ENCODE measurements at places on chromosomes 7 and 10. TPM values are rescaled to one million over a fixed set of nuclear protein-coding genes. Genes with fewer than 3 reads are reported as not detected.
A peak's percentile ranks its signal among the peaks of the same experiment; 100 is the strongest.

Gene PGAM2
- total RNA-seq: 0.42 TPM

Gene CABCOCO1
- not detected for total RNA-seq

Gene ZNF783
- total RNA-seq: 27.4 TPM

Gene FBXL15
- total RNA-seq: 14.0 TPM

Gene PCGF6
- total RNA-seq: 19.7 TPM

Gene EMX2
- total RNA-seq: not detected

Gene PAPOLB
- not detected for total RNA-seq

Gene STK31
- 0.17 TPM for total RNA-seq

Gene LBX1
- total RNA-seq: not detected

Gene SHH
- not detected for total RNA-seq

Gene TSPAN12
- not detected for total RNA-seq

Gene GNG11
- total RNA-seq: not detected

GRCh38 chr10:120420421-120420820, 36.6 kb upstream of the PLPP4 start:
- no peak for DNase-seq
- H3K4me1 ChIP-seq: no peaks in the 10 kb centered on the region
- H3K4me3 ChIP-seq: no peak overlapping the region

- H3K4me1 ChIP-seq: peaks cover 66% of the 10 kb centered on the region
- peak overlapping the region; percentile 37 for H3K4me3 ChIP-seq
- DNase-seq: peak; percentile 82
Observed at GRCh38 chr10:17425584-17426262, 28.7 kb downstream of the ST8SIA6 start.

GRCh38 chr7:142053988-142054387, 57.5 kb upstream of the MGAM2 start:
- DNase-seq: peak; percentile 34
- H3K27ac ChIP-seq: no peak overlapping the region
- H3K4me1 ChIP-seq: no peaks in the 10 kb centered on the region
- no peak overlapping the region for H3K4me3 ChIP-seq
- H3K36me3 ChIP-seq: no peaks in the 10 kb centered on the region

- peaks cover 2% of the 10 kb centered on the region for H3K27me3 ChIP-seq
- no peak for DNase-seq
- no peaks in the 10 kb centered on the region for H3K4me1 ChIP-seq
- H3K4me3 ChIP-seq: no peak overlapping the region
Observed at GRCh38 chr10:61363006-61363405, 90.2 kb downstream of the TMEM26 start.

DNA sequence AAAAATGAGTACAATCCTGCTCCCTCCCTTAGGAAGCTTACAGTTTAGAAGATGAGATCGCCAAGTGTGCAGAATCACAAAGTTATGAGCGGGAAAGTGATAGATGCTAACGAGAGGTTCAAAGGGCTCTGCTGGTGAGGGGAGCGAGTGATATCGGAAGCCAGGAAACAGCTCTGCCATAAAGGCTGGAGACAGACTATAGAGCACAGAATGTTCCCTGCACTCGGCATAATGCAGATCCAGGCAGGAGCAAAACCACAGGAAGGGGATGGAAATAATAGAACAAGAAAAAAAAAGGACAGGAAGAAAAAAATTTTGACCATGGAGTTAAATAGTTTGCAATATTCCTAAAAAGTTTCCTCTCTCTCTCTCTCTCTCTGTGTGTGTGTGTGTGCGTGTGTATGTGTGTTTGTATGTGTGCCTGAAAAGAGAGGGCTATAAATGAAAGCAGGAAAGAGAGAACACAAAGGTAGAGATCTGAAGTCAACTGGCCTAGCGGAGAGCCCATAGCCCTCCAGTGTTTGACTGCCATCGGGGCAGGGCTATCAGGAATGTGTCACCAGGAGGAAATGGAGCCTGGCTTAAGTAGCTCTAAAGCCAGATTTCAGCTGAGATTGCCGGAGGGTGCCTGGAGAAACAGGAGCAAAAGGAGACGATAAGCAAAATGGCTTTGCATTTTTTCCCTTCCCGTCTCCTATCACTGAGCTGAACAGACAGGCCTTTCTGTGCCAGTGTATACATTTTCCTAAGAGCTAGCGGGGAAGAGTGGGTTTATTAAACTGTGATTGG, 175.8 kb upstream of the LYZL1 start:
- H3K4me3 ChIP-seq: no peak overlapping the region
- no peak overlapping the region for H3K27ac ChIP-seq
- H3K4me1 ChIP-seq: no peaks in the 10 kb centered on the region
- H3K27me3 ChIP-seq: no peaks in the 10 kb centered on the region
- no peaks in the 10 kb centered on the region for H3K36me3 ChIP-seq
- no peak for DNase-seq

- H3K27me3 ChIP-seq: peaks cover 10% of the 10 kb centered on the region
- no peak for DNase-seq
- peaks cover 2% of the 10 kb centered on the region for H3K4me1 ChIP-seq
- H3K4me3 ChIP-seq: no peak overlapping the region
Observed at GRCh38 chr7:140519007-140519399, 39.7 kb upstream of the MKRN1 start.

DNA sequence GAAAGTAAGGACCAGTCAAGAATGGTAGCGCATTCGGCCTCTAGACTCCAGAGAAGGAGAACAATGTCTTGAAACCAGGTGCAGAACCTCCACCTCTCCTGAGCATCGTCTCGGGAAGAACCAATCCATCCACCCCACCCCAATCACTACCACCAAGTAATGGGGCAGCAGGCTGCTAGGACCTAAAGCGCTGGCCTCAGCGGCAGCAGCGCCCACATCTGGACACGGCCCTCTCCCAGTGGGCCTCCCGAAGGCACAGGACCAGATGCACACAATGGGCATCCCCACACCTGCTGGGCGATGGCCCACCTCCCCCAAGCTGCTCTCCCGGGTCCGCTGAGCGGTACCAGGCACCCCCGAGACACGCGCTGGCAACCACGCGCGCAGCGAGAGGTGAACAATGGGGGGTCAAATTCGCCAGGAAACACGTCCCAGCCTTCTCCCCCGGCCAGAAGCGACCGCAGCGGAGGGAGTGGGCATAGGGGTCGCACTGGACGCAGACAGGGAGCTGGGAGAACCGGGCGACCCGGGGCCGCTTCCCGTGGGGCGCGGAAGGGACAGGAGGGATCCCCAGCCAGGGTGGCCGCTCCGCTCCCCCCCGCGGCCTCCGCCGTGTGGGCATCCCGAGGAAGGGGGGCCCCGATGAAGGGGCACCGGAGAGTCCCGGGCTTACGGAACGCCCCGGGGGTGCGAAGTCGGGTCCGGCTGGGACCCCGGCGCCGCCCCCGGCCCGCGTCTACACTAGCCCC, 506 bp downstream of the CTTNBP2 start:
- no peak overlapping the region for H3K27ac ChIP-seq
- peak overlapping the region; percentile 21 for H3K4me3 ChIP-seq
- H3K27me3 ChIP-seq: peaks cover 54% of the 10 kb centered on the region
- peaks cover 6% of the 10 kb centered on the region for H3K4me1 ChIP-seq

DNA sequence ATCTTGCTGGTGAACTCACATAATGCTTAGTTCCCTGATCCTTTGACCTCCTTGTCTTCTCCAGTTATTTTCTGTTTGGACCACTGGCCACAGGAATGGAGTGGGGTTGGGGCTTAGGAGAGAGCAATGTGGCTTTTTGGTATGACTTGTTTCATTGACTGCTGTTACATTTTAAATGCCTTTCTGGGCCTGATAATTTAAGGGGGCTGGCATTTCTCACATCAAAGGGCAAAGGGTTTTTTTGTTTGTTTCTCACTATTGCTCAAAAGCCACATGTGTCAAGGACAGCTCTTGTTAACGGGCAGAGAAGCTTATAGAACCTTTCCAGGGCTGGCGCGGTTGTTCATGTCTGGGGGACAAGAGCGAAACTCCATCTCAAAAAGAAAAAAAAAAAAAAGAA, 161.2 kb upstream of the TNRC18 start:
- no peak overlapping the region for H3K4me3 ChIP-seq
- H3K4me1 ChIP-seq: peaks cover 7% of the 10 kb centered on the region
- no peaks in the 10 kb centered on the region for H3K36me3 ChIP-seq
- no peak overlapping the region for H3K27ac ChIP-seq

DNA sequence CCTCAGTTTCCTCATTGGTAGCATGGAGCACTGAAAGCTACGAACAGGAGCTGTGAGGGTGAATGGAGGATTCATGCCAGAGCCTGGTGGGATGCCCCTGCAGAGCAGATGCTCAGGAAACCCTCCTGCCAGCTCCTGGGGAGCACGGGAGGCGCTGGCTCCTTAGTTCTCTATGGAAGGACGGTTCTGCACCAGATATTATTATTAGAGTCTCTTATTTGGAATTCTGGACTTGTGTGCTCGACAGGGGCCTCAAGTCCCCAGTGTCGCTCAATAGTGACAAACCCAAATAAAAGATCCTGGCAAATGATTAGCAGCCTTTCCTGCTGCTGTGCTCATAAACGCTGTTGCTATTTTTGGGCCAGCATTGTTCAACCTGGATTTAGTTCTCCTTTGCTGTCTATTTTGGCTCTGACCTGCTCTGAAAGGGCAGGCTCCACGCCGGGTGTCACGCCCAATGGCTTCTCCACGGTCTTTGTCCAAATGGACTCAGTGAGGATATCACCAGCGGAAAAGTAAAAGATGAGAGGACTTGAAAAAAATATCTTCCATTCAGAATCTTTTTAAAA, 23.0 kb upstream of the KLF6 start:
- peaks cover 78% of the 10 kb centered on the region for H3K4me1 ChIP-seq
- no peaks in the 10 kb centered on the region for H3K36me3 ChIP-seq
- no peak overlapping the region for H3K27ac ChIP-seq
- no peaks in the 10 kb centered on the region for H3K27me3 ChIP-seq

GRCh38 chr10:4241724-4242345, 456.8 kb upstream of the KLF6 start:
- peaks cover 38% of the 10 kb centered on the region for H3K4me1 ChIP-seq
- H3K4me3 ChIP-seq: no peak overlapping the region
- DNase-seq: no peak
- no peaks in the 10 kb centered on the region for H3K36me3 ChIP-seq
- no peak overlapping the region for H3K27ac ChIP-seq

GRCh38 chr10:52030975-52031374, 283.1 kb upstream of the DKK1 start:
- no peaks in the 10 kb centered on the region for H3K4me1 ChIP-seq
- no peak overlapping the region for H3K4me3 ChIP-seq
- no peaks in the 10 kb centered on the region for H3K27me3 ChIP-seq
- no peaks in the 10 kb centered on the region for H3K36me3 ChIP-seq
- no peak overlapping the region for H3K27ac ChIP-seq
- DNase-seq: no peak

GRCh38 chr10:78313636-78314035, 280.0 kb downstream of the RPS24 start:
- DNase-seq: no peak
- no peaks in the 10 kb centered on the region for H3K36me3 ChIP-seq
- H3K4me1 ChIP-seq: no peaks in the 10 kb centered on the region
- no peak overlapping the region for H3K4me3 ChIP-seq
- H3K27me3 ChIP-seq: peaks cover 10% of the 10 kb centered on the region

GRCh38 chr7:139889186-139889871, 60.3 kb downstream of the TBXAS1 start:
- H3K27me3 ChIP-seq: no peaks in the 10 kb centered on the region
- DNase-seq: no peak
- no peak overlapping the region for H3K4me3 ChIP-seq
- H3K36me3 ChIP-seq: no peaks in the 10 kb centered on the region

DNA sequence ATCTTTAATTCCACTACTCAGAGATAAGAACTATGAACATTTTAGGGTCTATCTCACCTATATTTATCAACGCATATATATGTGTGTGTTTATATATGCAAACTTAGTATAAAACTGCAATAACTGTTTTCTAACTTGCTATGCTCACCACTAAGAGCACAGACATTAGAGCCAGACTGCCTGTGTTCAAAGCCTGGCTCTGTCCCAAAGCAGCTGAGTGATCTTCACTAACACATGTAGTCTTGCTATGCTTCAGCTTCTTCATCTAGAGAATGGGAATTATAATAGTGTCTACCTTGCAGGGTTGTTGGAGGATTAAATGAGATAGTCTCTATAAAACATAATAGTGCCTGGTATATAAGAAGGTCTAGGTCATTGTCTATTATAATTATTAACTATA, 165.5 kb downstream of the MAGI2 start:
- no peak for DNase-seq
- no peaks in the 10 kb centered on the region for H3K4me1 ChIP-seq
- no peaks in the 10 kb centered on the region for H3K27me3 ChIP-seq
- H3K36me3 ChIP-seq: no peaks in the 10 kb centered on the region
- H3K4me3 ChIP-seq: no peak overlapping the region
- no peak overlapping the region for H3K27ac ChIP-seq

GRCh38 chr10:126972635-126973414, 67.6 kb downstream of the DOCK1 start:
- H3K4me3 ChIP-seq: no peak overlapping the region
- no peaks in the 10 kb centered on the region for H3K4me1 ChIP-seq
- H3K27me3 ChIP-seq: no peaks in the 10 kb centered on the region
- no peak overlapping the region for H3K27ac ChIP-seq

GRCh38 chr7:20102982-20103381, 114.2 kb downstream of the MACC1 start:
- no peak overlapping the region for H3K4me3 ChIP-seq
- H3K27ac ChIP-seq: no peak overlapping the region
- H3K4me1 ChIP-seq: no peaks in the 10 kb centered on the region
- no peaks in the 10 kb centered on the region for H3K36me3 ChIP-seq

GRCh38 chr7:156402255-156402654, 238.3 kb upstream of the RNF32 start:
- H3K4me3 ChIP-seq: no peak overlapping the region
- H3K4me1 ChIP-seq: no peaks in the 10 kb centered on the region
- no peaks in the 10 kb centered on the region for H3K36me3 ChIP-seq
- no peak overlapping the region for H3K27ac ChIP-seq

DNA sequence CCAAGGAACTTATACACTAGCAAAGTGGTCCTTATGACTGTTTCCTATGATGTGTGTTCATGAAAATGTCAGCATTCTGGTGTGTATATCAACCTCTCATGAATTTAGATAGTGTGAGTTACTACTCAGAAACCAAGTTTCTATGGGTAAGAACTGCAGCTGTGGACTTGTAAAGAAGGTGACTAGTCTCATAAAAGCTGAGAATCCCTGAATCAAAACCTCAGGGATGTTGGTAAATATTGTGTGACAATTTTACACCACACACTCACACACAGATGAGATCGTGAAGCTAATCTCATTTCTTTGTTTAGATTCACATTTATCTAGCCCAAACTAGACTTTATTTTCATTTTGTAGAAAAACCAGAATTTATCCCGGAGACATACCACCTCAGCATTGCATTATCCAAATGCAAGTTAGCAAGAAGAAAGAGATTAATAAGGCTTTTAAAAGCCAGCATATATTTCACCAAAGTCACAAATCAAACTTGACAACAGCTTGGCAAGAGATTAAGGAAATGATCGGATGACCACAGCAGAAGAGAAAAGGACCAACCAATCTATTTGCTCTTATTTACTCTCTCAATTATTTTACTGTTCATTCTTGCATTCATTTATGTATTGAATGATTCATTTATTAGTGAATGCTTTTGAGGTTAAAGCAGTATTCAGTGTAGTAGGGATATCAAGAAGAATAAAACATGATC, 92.9 kb downstream of the PLXDC2 start:
- no peak overlapping the region for H3K4me3 ChIP-seq
- no peaks in the 10 kb centered on the region for H3K36me3 ChIP-seq
- H3K4me1 ChIP-seq: no peaks in the 10 kb centered on the region
